ENCODE measurements at places on chromosomes 6 and 20.
A peak's percentile ranks its signal among the peaks of the same experiment; 100 is the strongest.

- DNase-seq = no peak
Observed at GRCh38 chr20:40741507-40742106, 52.6 kb upstream of the MAFB start.

DNA sequence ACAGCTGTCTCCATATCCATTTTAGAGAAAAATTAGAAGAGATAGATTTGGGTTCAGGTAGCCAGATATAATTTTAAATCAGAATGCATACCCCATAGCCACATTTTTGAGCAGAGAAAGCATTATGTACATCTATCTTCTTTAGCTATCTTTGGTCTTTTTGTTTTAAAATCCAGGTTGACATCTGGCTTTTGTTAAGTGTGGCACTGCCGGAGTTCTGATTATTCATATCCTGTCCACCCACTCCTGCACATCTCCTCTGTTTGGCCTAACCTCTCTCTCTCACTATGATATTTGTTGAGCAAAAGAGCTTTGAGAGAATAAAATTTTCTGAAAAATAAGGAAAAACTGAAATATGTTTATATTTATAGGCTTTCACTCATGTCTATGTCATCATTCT lies 189.7 kb downstream of the PACRG start:
- DNase-seq = no peak

DNA sequence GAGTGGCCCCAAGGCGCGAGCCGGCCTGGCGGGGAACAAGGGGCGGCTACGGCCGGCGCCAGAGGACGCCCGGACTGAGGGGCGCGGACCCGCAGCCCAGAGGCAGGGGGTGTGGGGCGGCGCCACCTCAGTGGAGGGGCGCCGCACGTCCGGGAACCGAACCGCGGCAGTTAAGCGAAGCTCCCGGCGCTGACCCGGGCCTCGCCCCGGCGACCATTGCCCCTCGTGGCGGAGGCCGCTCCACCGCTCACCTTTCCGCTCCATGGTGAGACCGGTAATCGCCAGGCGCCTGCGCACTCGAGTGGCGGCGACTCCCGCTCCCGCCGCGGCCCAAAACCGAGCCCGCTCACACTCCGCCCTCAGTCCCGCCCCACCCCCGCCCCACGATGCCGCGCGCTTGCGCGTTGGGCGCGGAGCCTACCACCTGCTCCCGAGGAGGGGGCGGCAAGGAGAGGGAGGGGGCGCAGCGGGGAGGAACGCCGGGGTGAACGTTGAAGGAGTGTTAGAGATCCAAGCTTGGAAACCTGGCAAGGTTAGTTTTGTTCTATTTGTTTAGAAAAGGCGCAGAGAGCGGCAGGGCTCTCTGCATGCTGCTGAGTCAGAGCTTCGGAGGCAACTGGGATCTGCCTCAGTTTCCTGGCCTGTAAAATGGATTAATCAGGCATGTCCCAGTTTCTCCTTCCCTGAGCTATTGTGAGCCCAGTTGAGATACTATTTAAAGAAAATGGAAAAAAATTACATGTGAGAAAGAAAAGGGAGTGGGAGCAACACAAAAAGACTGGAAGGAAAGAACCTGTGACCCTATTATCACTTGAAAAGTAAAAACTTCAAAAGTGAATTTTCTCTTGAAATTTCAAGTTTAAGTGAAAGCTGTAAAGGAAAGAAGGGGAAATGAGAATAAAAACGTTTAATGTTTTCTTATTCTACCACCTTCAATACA lies at the start of gene SRPK1:
TSS of gene SRPK1 (minus strand) at position 306 of the 940 bp plus-strand sequence. CDS start at position 264, 42 bp downstream.
- DNase-seq = peak; percentile 79

DNA sequence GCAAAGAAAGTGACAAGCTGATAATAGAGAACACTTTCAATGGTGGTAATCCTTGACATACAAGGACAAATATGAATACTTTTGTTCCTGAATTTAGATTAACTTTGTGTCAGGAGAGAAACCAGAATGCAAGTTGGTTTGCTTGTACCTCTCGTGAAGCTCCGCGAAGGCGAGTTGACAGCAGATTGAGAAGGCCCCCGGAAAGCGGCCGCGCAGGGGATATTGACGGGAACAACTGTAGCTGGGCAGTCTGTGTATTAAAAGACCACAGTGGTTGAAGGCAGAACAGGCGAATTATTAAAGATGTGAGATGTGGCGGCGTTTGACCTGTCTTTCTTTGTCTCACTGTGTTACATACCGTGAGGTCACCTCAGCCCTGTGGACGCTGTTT lies 175.8 kb upstream of the RALGAPA2 start:
- DNase-seq = no peak

DNA sequence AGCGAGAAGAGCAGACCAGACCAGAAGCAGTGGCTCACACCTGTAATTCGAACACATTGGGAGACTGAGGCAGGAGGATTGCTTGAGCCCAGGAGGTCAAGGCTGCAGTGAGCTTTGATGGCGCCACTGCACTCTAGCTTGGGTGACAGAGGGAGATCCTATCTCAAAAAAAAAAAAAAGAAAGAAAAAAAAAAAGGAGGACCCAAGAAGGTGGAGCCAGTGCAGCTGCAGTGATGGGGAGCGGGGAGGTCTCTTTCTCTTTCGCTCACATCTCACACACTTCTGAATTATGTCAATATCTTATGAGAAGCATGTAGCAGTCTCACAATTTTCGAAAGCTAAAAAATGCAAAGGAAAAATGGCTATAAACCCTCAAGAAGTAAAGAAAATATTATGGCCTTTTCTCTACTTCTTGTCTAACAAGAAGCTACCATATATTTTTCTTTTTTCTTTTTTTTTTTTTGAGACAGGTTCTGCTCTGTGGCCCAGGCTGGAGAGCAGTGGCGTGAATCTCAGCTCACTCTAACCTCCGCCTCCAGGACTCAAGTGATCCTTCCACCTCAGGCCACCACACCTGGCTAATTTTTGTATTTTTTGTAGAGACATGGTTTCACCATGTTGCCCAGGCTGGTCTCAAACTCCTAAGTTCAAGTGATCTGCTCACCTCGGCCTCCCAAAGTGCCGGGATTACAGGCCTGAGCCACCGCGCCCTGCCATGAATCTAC lies 3.8 kb upstream of the SPO11 start:
- DNase-seq = no peak
